Fibroblast of skin of back (primary cell): ENCODE measurements at places on chromosomes 2 and 18.
A peak's percentile ranks its signal among the peaks of the same experiment; 100 is the strongest.

GRCh38 chr2:86274265-86274917 lies 63.0 kb downstream of the REEP1 start:
- peak; percentile 71 for DNase-seq

GRCh38 chr2:1770566-1771380 lies 26.5 kb upstream of the PXDN start:
- DNase-seq, result no peak

DNA sequence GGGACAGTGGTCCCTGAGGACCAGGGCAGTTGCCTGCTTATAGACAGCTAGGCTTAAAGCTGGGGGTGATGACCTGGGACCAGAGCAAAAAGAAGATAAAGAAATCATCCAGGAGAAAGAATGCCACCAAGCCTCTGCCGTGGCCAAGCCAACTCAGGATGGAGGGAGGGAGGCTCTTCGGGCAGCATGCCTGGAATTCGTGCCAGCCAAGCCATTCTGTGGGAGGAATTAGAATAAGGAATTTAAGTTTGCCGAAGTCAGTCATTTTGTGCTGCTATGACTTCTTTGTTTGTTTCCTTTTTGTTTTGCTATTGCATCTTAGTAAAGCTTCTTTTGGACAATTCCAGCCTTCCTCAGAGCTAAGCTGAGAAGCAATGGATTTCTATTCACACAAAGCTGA lies 124.1 kb downstream of the EN1 start:
- DNase-seq, result peak; percentile 70

GRCh38 chr18:25282282-25282681 lies 69.7 kb downstream of the ZNF521 start:
- DNase-seq, result no peak

- DNase-seq, result no peak
These were observed 9.5 kb downstream of the KLHL14 start for GRCh38 chr18:32763293-32763692.

GRCh38 chr2:168811696-168812095 lies 9.3 kb downstream of the NOSTRIN start:
- no peak for DNase-seq
